ENCODE measurements at places on chromosomes 1 and 21. TPM values are rescaled to one million over a fixed set of nuclear protein-coding genes. Genes with fewer than 3 reads are reported as not detected.

- no peak for DNase-seq
Observed at GRCh38 chr21:37166733-37167132, 93.7 kb downstream of the TTC3 start.

- no peak for DNase-seq
Observed at GRCh38 chr1:47887060-47887459, 110.1 kb downstream of the TRABD2B start.

- DNase-seq, result no peak
Observed at GRCh38 chr1:118920124-118920717, 67.9 kb downstream of the TBX15 start.

DNA sequence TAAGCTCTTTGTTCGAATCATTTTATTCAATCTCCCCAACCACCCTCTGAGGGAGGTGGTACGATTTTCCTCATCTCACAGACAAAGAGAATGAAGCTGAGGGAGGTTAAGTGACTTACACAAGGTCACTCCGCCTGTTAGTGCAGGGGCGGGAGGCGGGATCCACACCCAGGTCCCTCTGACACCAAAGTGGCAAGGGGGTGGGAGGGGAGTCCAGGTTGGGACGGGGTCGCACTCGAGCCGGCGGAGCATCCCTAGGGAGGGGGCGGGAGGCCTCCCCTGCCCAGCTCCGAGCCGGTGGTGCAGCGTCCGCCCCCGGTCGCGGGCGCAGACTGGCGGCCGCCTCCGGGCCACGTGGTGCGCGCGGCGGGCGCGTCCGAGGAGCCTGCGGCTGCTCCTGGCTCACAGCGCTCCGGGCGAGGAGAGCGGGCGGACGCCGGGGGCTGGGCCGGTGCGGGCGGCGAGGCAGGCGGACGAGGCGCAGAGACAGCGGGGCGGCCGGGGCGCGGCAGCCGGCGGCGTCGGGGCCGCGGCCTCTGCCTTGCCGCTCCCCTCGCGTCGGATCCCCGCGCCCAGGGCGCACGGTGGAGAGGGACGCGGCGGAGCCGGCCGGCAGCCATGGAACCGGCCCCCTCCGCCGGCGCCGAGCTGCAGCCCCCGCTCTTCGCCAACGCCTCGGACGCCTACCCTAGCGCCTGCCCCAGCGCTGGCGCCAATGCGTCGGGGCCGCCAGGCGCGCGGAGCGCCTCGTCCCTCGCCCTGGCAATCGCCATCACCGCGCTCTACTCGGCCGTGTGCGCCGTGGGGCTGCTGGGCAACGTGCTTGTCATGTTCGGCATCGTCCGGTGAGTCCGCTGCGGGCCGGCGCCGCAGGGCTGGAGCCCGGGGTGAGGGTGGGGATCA, at the start of gene OPRD1:
OPRD1 (plus strand) TSS at position 405 of the 903 bp plus-strand sequence; CDS start at position 619, 214 bp downstream.
- no peak for DNase-seq

GRCh38 chr1:19015476-19015875, 59.0 kb upstream of the IFFO2 start:
- DNase-seq, result no peak

DNA sequence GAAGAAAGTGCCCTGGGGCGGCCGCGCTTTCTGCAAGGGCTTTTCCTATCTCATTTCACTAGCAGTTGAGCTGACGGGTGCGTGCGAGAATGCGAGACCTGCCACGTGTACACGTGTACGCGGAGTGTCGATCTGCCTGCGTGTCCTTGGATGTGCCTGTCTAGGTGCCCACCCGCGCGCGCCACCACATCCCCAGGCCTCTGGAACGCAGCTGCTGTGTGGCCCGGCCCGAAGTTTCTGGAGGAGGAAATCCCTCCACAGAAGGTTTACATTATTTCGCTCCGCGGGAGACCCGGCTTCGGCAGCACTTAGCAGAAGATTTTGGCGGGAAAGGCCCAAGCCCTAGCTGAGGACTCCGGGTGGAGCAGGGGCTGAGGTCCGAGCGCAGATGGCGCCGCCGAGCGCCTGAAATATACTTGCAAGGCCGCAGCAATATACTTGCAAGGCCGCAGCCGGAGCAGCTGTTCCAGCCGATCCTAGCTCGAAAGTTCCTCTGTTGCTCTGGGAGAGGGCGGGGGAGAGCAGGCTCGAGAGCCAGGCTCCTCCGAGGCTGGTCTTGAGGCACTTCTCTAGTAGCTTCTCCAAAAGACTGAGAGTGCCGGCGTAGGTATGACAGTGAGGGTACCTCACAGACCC, 3.9 kb downstream of the TBX15 start:
- no peak for DNase-seq

The GPATCH3 gene
- total RNA-seq, result 6.3 TPM

The PODN gene
- not detected for total RNA-seq

The OR2T2 gene
- total RNA-seq, result not detected

All from activated CD4-positive, alpha-beta memory T cell treated with anti-CD3 and anti-CD28 coated beads for 36 hours (primary cell).